Activated T-cell treated with anti-CD3 and anti-CD28 coated beads, Interleukin-2, amount 50 U/mL, for 72 hours (primary cell): ENCODE measurements at places on chromosomes 1 and 21. TPM values are rescaled to one million over a fixed set of nuclear protein-coding genes. Genes with fewer than 3 reads are reported as not detected.
A peak's percentile ranks its signal among the peaks of the same experiment; 100 is the strongest.

DNA sequence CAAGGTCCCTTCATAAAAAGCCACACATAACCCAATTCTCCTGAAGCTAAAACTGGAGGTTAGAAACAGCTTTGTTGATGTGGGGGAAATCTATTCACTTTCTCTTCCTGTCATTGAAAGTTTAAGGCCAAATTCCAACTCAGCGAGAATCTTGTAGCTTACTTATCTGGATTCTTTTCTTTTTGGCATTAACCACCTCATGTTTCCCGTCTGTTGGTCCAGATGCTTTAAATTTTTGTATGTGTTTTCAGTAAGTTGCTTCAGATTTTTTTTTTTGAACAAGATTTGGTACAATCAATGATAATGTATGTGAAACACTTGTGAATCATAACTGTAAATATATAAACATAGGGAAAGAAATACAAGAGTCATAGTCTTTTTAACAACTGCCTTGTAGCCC is 33.7 kb upstream of the NEK7 start:
- H3K27ac ChIP-seq: no peak overlapping the region
- H3K27me3 ChIP-seq: no peaks in the 10 kb centered on the region
- H3K36me3 ChIP-seq: no peaks in the 10 kb centered on the region
- no peak for DNase-seq
- peaks cover 9% of the 10 kb centered on the region for H3K4me1 ChIP-seq

GRCh38 chr1:201655243-201655642 is 116.3 kb downstream of the NAV1 start:
- peaks cover 23% of the 10 kb centered on the region for H3K27me3 ChIP-seq
- H3K4me3 ChIP-seq: no peak overlapping the region
- H3K27ac ChIP-seq: no peak overlapping the region
- no peak for DNase-seq

The CDC20 gene
- 163 TPM for total RNA-seq

DNA sequence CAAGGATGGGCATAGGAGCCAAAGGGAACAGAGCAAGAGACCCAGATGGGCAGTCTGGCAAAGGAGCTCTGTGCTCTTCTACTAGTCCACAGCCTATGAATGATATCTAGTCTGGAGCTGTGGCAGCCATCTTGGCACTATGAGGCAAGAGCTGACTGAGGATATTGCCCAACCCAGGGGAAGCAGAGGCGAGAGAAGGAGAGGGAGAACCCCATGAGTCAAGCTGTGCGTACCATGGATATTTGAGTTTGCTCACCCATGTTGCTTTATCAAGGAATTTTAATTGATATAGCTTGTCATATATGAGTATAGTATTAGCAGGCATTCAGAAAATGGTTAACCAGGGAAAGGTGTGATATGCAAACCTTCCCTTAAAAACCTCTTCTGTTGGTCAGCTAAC is 420.9 kb downstream of the PRDM2 start:
- no peak for DNase-seq
- H3K27me3 ChIP-seq: peaks cover 26% of the 10 kb centered on the region
- no peaks in the 10 kb centered on the region for H3K4me1 ChIP-seq
- no peak overlapping the region for H3K27ac ChIP-seq

DNA sequence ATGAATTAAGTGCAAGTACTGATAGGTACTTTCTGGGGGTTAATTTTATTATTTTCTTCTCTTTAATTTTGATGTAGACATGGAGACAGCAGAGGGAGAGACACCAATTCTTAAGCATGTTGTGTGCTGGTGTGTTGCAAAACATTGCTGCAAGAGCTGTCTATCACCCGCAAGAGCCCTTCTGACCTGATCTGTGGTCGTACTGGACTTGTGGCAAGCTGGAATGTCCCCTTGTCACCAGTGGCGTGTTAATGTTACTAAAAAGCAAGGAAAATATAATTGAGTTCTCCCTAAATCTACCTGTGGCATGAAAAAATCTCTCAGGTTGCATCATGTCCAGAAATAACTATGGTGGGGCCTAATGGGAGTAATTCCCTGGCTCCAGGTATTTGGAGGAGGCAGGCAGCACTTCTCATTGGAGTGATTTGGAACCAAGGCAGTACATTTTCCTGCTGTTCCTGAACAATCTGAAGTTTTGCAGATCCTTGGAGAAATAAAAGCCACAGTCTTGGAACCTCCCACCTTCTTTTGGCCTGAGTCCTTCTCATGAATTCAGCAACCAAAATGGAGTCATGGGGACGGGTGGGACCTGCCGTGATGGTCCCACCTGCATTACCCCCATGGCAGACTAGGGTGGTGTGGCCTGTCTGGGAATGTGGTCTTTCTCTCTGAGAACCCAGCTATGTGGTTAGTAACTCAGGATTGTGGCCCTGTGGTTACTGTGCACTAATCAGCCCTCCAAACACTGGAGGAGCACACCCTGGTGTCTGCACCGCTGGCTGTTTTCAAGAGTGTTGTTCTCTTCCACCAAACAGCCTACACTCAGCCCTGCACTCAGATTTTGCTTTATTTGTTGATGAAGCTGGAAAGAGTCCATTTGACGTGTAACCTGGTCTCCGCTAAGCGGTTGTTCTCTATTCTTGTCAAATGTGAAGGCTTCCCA is 57.4 kb downstream of the GALNT2 start:
- peaks cover 5% of the 10 kb centered on the region for H3K36me3 ChIP-seq
- no peaks in the 10 kb centered on the region for H3K27me3 ChIP-seq
- peak overlapping the region; percentile 85 for H3K27ac ChIP-seq
- peak overlapping the region; percentile 51 for H3K4me3 ChIP-seq
- peaks cover 88% of the 10 kb centered on the region for H3K4me1 ChIP-seq
